ENCODE measurements at places on chromosomes 2 and 18.

DNA sequence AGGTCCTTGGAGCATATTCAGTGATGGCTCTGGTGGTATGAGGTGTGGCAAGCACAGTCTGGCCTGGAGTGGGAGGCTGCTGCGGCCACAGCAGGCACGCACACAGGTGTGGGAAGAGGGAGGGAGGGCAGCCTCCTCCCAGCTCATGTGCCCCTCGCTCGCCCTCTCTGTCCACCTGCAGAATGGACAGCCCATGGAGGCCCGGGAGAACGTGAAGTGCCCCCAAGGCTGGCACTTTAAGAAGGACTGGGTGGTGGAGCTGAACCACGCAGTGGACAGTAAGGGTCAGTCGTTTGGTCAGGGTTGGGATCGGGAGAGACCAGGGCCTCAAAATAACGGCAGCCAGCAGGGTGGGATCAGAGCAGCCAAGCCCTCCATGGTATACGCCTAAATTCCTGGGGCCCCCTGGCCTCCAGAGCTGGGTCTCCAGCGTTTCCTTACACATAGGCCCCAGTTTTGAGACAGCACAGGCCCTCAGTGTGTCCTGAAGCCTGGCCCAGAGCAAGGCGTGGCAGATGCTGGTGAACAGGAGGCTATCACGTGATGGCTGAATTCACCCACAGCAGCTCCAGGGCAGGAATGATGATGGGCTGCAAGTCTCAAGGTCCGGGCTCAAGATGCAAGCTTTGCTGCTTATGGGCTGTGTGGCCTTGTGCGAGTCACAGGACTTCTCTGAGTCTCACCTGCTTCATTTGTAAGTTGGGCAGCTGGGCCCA lies 47.9 kb downstream of the FER1L5 start:
- DNase-seq, result no peak

DNA sequence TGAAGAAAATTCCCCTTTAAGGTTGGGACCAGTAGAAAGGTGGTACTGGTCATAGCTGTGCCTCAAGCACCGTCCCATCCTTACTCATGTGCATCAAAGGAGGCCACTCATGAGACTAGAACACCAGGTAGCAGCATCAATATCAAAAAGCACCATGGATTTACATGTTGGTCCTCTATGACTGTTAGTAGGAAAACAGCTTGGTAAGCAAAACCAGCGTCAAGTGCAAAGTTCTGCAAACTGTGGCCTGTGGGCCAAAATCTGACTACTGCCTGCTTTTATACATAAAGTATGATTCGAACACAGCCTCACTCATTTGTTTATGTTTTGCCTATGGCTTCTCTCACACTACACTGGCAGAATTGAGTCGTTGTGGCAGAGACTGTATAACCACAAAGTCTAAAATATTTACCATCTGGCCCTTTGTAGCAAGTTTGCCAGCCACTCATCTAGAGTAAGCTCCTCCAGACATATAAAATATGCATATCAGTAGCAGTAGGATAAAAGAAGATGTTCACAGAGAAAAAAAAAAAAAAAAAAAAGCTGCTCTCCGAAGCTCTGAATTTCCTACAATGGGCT lies 119.7 kb upstream of the CTNNA2 start:
- DNase-seq, result no peak

DNA sequence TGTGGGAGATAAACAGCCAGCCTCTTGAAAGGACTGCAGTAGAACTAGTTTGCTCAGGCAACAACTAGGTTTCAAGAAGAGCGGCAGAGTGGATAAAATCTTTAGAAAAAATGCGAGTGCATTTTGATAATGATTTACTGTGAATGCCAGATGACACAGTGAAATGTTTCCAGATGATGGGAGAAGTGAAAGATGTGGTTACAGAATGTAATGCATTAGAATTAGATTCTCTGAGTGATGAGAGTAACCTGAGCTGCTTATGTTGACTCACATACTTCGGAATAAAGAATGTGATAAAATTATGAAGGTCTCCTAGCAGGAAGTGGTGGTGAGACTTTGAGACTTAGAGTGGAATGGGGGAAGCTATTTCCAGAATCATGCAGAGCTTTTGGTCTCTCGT lies 184.3 kb downstream of the GULP1 start:
- no peak for DNase-seq

DNA sequence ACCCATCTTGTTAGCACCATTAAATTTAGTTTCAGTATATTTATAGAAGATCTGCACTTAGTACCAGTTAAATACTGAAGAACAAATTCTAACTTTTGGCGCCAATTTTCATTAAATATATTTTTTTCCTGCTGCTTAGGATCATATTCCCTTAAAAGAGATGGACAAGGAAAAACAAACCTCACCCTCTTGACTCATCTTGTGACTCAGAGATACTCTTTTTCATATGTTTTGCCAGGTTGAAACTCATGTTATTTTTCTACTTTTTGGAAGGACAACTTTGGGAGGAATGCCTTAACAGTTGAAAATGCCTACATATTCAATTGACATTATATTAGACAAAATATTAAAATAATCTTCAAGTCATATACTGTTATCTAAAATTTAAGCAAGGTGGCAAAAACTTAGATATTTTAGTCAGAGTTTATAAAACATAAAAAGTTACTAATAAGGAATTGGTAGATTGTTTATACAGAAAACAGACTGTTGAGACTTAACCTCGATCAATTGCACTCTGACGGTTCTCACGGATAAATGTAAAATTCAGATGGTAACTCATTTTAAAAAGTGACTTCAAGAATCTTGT lies 36.2 kb downstream of the PNO1 start:
- no peak for DNase-seq

GRCh38 chr18:50578651-50579050 lies 18.8 kb downstream of the MAPK4 start:
- no peak for DNase-seq

DNA sequence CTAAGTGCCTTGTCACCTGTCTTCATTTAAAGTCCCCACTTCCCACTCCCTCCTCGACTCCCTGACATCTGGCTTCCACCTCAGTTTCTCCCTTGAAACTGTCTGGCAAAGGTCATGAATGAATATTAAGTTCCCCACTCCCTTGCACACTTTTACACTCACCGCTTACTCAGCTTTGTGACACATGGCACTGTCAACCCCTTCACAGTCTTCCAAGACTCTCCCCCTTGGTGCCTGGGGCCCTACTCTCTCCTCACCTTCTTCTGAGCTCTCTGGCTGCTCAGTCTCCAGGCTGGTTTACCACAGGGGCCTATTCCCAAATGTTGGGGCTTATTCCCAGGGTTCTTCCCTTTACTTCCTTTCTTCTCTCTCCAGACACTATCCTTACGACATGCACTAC lies 17.9 kb upstream of the PTPN4 start:
- DNase-seq, result no peak

DNA sequence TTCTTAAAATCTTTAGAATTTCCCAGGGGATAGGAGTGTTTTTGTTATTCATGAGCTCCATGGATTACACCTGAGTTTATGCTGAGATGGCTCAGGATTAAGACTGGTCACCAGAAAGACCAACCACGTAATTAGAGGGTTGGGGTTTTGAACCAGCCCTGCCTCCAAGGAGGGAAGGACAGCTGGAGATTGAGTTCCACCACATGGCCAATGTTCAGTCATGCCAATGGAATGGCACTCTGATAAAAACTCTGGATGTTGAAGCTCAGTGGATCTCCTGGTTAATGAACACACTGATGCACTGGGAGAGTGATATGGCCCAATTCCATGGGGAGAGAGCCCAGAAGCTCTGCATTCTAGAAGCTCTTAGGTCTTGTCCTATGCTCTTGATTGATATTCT lies 38.7 kb upstream of the PTPN4 start:
- no peak for DNase-seq

DNA sequence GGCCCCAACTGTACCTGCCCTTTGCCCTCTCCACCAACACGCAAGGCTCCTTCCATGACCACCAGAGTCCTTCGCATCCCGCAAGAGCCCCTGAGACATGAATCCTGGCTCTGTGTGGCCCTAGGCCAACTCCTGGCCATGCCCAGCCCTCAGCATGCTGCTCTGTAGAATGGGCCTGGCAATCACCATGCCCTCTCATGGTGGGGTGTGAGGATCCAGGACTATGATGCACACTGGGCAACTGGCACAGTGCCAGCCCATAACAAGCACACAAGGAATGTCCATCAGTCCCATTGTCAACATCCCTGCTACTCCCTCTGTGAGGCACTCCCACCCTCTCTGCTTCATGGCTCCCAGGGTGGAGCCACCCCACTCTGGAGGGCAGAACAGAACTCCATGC lies 44.7 kb downstream of the FER1L5 start:
- no peak for DNase-seq
